ENCODE measurements at places on chromosomes 7 and 10. TPM values are rescaled to one million over a fixed set of nuclear protein-coding genes. Genes with fewer than 3 reads are reported as not detected.
A peak's percentile ranks its signal among the peaks of the same experiment; 100 is the strongest.

The NPY4R gene
- not detected for total RNA-seq

The OR2A12 gene
- total RNA-seq, result not detected

The SYCE1 gene
- total RNA-seq, result not detected

DNA sequence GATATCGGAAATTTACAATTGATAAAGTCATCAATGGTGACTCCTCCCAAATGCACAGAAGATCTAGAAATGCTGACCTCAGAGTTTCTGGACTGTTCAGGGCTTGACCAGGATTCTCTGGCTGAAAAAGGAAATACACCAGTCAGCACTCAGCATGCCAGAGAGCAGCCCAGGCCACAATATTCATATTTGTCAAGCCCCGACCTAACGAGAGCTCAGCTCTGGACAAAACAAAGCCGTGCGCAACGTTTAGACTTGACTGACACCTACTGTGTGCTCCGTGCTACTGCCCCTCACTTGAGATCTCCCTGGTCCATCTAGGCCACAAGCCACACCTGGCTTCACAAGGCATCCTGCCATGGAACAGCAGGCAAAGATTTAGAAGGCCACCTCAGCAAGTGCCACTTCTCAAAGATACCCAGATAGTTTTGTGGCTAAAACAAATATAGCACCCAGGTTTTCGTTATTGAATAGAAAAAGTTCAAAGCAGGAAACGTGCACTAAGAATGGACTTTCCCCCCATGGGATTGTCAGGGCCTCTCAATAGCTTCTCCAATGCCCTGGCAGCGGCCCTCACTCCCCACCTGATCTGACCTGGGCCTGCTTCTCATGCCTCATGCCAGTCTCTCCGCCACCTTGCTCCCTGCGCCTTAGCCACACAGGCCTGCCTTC lies 218.3 kb downstream of the FAM107B start:
- peaks cover 96% of the 10 kb centered on the region for H3K4me1 ChIP-seq
- peak overlapping the region; percentile 59 for H3K4me3 ChIP-seq
- H3K36me3 ChIP-seq, result peaks cover 54% of the 10 kb centered on the region
- no peak for DNase-seq
- no peaks in the 10 kb centered on the region for H3K27me3 ChIP-seq

- H3K4me1 ChIP-seq, result peaks cover 24% of the 10 kb centered on the region
- H3K27me3 ChIP-seq, result no peaks in the 10 kb centered on the region
- no peak overlapping the region for H3K27ac ChIP-seq
- DNase-seq, result no peak
Observed at GRCh38 chr10:74963549-74963948, 137.1 kb downstream of the KAT6B start.

GRCh38 chr7:67452516-67453026 lies 455.9 kb downstream of the TYW1 start:
- no peak overlapping the region for H3K27ac ChIP-seq
- H3K4me1 ChIP-seq, result no peaks in the 10 kb centered on the region
- H3K36me3 ChIP-seq, result no peaks in the 10 kb centered on the region
- DNase-seq, result no peak
- H3K4me3 ChIP-seq, result no peak overlapping the region

The GHRHR gene
- total RNA-seq, result not detected

The ARID5B gene
- 67.4 TPM for total RNA-seq

The FKBP6 gene
- not detected for total RNA-seq

- no peaks in the 10 kb centered on the region for H3K36me3 ChIP-seq
- no peaks in the 10 kb centered on the region for H3K27me3 ChIP-seq
- no peak for DNase-seq
Observed at GRCh38 chr7:153616711-153617325, 435.4 kb upstream of the DPP6 start.

The TMEM176A gene
- not detected for total RNA-seq

GRCh38 chr10:7797582-7797981 lies 9.6 kb downstream of the ATP5F1C start:
- H3K4me3 ChIP-seq, result no peak overlapping the region
- H3K27ac ChIP-seq, result no peak overlapping the region
- DNase-seq, result no peak

GRCh38 chr7:116809636-116810266 lies 52.6 kb upstream of the CAPZA2 start:
- H3K36me3 ChIP-seq, result no peaks in the 10 kb centered on the region
- H3K4me3 ChIP-seq, result no peak overlapping the region
- peaks cover 9% of the 10 kb centered on the region for H3K27me3 ChIP-seq
- no peak for DNase-seq
- no peaks in the 10 kb centered on the region for H3K4me1 ChIP-seq
- no peak overlapping the region for H3K27ac ChIP-seq

- H3K4me3 ChIP-seq, result peak overlapping the region; percentile 71
- H3K27me3 ChIP-seq, result no peaks in the 10 kb centered on the region
- DNase-seq, result no peak
- H3K36me3 ChIP-seq, result peaks cover 69% of the 10 kb centered on the region
- H3K4me1 ChIP-seq, result peaks cover 59% of the 10 kb centered on the region
Observed at GRCh38 chr10:48804740-48805182, 120.1 kb downstream of the WDFY4 start.

DNA sequence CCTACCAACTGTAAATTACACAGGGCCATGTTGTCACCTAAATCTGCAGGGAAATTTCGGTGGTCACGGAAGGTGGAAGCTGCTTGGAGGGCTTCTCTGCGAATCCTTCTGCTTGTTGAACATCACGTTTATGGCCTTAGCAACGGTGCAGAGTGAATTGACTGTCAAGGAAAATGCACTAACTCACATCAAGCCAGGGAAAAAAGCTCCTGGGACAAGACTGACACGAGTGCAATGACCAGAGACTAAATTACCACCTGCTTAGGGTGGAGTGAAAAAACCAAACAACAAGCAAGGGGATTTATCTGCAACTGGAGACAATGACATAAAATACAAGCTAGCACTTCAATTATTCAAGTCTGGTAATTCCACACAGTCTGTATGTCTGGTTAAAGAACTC lies 211.2 kb downstream of the JAZF1 start:
- no peaks in the 10 kb centered on the region for H3K27me3 ChIP-seq
- H3K4me1 ChIP-seq, result peaks cover 81% of the 10 kb centered on the region
- no peak overlapping the region for H3K4me3 ChIP-seq
- peaks cover 26% of the 10 kb centered on the region for H3K36me3 ChIP-seq

The MACROH2A2 gene
- not detected for total RNA-seq

The PKD1L1 gene
- 0.40 TPM for total RNA-seq

DNA sequence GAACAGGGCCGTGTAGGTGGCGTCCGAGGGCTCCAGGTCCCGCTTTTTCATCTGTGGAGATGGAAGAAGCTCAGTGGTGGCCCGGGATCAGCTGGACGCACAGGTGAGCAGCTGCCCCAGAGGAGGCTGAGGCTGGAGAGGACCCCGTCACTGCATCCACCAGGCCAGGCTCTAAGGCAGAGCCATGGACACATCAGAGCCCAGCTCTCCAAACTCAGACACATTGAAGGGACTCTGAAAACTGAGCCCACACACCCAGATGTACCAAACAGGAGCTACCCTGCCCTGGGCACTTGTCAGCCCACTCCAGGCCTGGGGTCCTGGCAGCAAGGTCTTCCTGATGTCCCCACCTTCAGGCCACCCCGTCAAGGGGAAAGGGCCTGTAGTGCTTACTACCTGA lies 8.8 kb downstream of the PTCD1 start:
- no peak for DNase-seq
- no peaks in the 10 kb centered on the region for H3K4me1 ChIP-seq
- no peak overlapping the region for H3K27ac ChIP-seq
- peaks cover 56% of the 10 kb centered on the region for H3K36me3 ChIP-seq

DNA sequence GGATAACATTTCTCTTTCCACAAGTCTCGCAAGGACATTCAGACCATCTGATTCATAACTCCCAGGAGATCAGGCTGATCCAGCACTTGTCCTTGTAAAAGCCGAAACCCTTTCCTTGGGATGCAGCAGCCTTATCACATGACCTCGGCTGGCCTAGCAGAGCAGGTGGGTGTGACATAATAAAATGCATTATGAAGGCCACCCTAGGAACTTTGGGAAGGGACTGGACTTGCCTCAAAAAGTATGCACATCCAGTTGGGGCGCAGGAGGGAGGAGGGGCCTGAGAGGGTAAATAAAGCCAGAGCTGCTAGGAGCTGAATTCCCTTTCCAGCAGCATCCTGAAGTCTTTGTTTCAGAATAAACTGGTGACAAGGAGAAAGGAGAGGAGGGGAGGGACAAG lies 260.8 kb downstream of the SNX13 start:
- no peak overlapping the region for H3K27ac ChIP-seq
- no peaks in the 10 kb centered on the region for H3K4me1 ChIP-seq
- H3K36me3 ChIP-seq, result no peaks in the 10 kb centered on the region
- no peaks in the 10 kb centered on the region for H3K27me3 ChIP-seq
- H3K4me3 ChIP-seq, result no peak overlapping the region

DNA sequence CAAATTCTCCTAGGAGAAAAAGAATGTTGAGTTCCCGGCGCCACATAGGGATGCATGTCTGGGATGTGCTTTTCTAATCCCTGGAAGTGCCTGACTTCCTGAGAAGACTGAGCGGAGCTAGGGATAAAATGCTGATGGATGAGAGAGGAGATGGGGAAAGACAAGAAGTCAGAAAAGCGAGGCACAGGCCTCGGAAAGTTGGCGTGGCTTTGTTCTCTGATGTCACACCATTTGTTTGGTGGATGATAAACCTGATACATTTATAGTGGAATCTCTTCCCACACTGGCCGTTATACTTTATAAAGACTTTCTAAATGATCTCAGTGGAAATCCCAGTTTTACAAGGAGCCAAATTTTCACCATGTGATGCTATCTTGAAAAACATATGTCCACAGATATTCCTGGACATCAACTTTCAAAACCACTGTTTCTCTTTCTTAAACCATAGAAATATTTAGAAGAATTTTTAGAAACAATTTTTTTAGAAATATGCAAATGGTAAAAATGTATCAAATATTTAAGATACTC lies 188.8 kb upstream of the SVIL start:
- no peaks in the 10 kb centered on the region for H3K4me1 ChIP-seq
- H3K4me3 ChIP-seq, result no peak overlapping the region
- no peak overlapping the region for H3K27ac ChIP-seq
- DNase-seq, result no peak
- H3K27me3 ChIP-seq, result no peaks in the 10 kb centered on the region
- H3K36me3 ChIP-seq, result no peaks in the 10 kb centered on the region

DNA sequence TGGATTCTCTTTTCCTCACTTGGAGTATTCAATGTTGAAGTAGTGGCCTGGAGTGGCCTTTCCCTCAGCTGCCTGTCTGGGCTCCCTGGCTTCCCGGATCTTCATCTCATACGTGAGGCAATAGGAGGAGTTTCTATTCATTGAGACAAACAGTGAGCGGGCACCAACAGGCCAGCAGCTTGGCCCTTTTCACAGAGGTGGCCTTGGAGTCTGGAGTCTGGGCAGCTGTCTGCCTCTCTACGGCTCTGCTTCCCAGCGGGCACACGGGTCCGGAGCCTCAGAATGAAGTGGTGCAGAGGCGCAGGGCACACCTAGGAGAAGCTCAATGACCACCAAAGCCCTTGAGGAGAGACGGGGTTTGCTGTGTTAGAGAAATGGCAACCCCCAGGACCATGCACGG lies 169.4 kb downstream of the CCDC3 start:
- DNase-seq, result no peak
- H3K27me3 ChIP-seq, result no peaks in the 10 kb centered on the region
- H3K27ac ChIP-seq, result no peak overlapping the region
- peaks cover 54% of the 10 kb centered on the region for H3K36me3 ChIP-seq
- H3K4me1 ChIP-seq, result no peaks in the 10 kb centered on the region

The PTF1A gene
- total RNA-seq, result not detected

The GPR22 gene
- total RNA-seq, result not detected

- H3K4me3 ChIP-seq, result no peak overlapping the region
- no peak overlapping the region for H3K27ac ChIP-seq
- peaks cover 6% of the 10 kb centered on the region for H3K27me3 ChIP-seq
- peaks cover 26% of the 10 kb centered on the region for H3K4me1 ChIP-seq
Observed at GRCh38 chr7:963236-964078, 9.0 kb upstream of the ADAP1 start.

GRCh38 chr10:33863352-33863751 lies 528.9 kb upstream of the NRP1 start:
- no peak overlapping the region for H3K4me3 ChIP-seq
- no peaks in the 10 kb centered on the region for H3K36me3 ChIP-seq
- no peaks in the 10 kb centered on the region for H3K27me3 ChIP-seq
- H3K27ac ChIP-seq, result no peak overlapping the region

- peaks cover 3% of the 10 kb centered on the region for H3K27me3 ChIP-seq
- no peak for DNase-seq
- no peaks in the 10 kb centered on the region for H3K4me1 ChIP-seq
- H3K27ac ChIP-seq, result no peak overlapping the region
Observed at GRCh38 chr10:15472431-15473395, 101.6 kb upstream of the FAM171A1 start.

The GIMAP4 gene
- 0.40 TPM for total RNA-seq

GRCh38 chr7:112853422-112853821 lies 63.2 kb upstream of the TMEM168 start:
- H3K4me1 ChIP-seq, result no peaks in the 10 kb centered on the region
- no peaks in the 10 kb centered on the region for H3K27me3 ChIP-seq
- no peak overlapping the region for H3K27ac ChIP-seq
- peaks cover 35% of the 10 kb centered on the region for H3K36me3 ChIP-seq

The ADAP1 gene
- 9.4 TPM for total RNA-seq

- peaks cover 18% of the 10 kb centered on the region for H3K27me3 ChIP-seq
- H3K4me3 ChIP-seq, result no peak overlapping the region
- DNase-seq, result no peak
- no peaks in the 10 kb centered on the region for H3K36me3 ChIP-seq
Observed at GRCh38 chr10:111295788-111296187, 219.0 kb downstream of the ADRA2A start.

The KDM7A gene
- total RNA-seq, result 15.5 TPM

DNA sequence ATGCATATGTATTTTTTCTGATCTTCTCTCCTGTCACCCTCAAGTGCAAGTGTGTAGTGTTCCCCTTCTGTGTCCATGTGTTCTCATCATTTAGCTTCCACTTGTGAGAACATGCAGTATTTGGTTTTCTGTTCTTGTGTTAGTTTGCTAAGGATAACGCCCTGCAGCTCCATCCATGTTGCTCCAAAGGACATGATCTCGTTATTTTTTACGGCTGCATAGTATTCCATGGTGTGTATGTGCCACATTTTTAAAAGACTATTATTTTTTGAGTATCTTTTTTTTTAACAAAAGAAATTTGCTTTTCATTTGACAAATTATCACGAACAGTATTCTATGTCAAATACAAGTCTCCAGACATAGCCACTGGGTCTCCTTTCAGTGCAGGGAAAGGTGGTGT lies 110.1 kb upstream of the ZNF746 start:
- H3K27me3 ChIP-seq, result no peaks in the 10 kb centered on the region
- H3K27ac ChIP-seq, result no peak overlapping the region
- DNase-seq, result no peak
- H3K4me1 ChIP-seq, result no peaks in the 10 kb centered on the region
- no peak overlapping the region for H3K4me3 ChIP-seq

DNA sequence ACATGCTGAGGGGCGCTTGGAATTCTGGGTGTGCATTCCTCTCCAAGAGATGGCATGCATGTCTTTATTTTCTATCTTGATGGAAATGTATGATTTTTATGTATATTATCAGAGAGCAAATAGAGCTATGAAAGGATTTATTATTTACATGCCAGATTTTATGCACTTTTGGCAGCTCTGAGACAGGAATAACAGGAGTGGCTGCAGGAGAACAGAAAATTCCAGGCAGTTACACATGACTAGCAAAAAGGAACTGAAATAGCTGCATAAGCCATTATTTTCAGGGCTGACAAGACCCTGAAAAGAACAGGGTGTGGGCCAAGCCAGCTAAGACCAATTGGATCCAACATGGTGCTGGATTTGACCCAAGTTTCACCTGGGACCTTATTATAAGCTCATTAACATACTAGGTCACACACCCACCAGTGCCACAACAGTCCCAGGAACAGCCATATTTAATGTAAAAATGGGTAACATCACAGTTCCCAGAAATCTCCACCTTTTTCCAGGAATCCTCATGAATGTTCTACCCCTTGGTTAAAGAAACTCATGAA lies 43.2 kb upstream of the ACSL5 start:
- H3K27me3 ChIP-seq, result peaks cover 19% of the 10 kb centered on the region
- DNase-seq, result no peak
- H3K27ac ChIP-seq, result no peak overlapping the region
- no peaks in the 10 kb centered on the region for H3K4me1 ChIP-seq
- no peaks in the 10 kb centered on the region for H3K36me3 ChIP-seq
- no peak overlapping the region for H3K4me3 ChIP-seq

Data from activated B cell treated with CpG ODN at 0.5 μM for 24 hours (primary cell).